ENCODE measurements at places on chromosomes 7 and 10.

- DNase-seq = no peak
These were observed 1.2 kb downstream of the PARP12 start for GRCh38 chr7:140061607-140061930.

- DNase-seq = peak; percentile 30
These were observed 4.8 kb downstream of the DNMBP start for GRCh38 chr10:100004805-100005510.

GRCh38 chr10:58992830-58993460 lies 183.5 kb upstream of the PHYHIPL start:
- DNase-seq = no peak

- DNase-seq = no peak
These were observed 25.7 kb downstream of the PRKAG2 start for GRCh38 chr7:151851145-151851751.

DNA sequence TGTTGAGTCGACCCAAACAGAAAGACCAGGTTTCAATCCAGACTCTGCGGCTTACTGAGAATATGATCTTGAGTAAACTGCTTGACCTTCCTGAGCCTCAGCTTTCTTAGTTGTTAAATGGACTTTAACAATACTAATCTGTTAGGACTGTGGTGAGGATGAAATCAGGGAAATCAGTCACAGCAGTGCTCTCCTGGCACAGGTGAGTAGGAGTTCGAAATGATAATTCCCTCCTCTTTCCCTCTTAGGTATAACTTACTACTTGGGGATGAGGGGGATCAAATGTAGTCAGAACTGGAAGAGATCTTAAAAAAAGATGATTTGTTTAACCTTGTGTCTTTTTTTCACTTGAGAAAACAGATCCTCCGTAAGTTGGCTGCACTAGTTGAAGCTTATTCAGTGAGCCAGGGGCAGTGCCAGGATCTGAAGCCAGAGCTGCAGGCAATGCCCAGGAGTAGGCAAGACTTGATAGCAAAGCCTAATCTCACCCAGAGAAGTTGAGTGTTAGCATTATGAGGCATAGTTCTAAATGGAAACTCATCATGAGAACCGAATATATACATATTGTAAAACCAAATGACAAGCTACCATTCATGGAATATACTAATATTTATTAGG lies 1.8 kb upstream of the MAGI2 start:
- no peak for DNase-seq

GRCh38 chr10:14617852-14618251 lies 156.8 kb downstream of the FAM107B start:
- peak; percentile 23 for DNase-seq

DNA sequence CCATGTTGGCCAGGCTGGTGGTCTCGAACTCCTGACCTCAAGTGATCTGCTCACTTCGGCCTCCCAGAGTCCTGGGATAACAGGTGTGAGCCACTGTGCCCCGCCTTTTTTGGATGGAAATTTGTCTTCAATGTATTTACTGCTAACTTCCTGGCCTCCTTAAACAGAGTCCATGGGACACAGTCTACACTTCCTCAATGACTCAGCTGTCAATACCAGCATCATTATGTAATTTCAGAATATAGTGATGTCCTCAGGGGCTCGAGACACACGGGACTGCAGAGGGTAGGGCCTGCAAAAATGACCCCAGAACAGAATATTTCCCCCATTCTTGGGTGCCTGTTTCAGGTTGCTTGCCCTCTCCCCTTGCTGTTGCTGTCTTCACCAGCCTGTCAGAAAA lies 31.1 kb downstream of the CAMK2G start:
- peak; percentile 25 for DNase-seq

DNA sequence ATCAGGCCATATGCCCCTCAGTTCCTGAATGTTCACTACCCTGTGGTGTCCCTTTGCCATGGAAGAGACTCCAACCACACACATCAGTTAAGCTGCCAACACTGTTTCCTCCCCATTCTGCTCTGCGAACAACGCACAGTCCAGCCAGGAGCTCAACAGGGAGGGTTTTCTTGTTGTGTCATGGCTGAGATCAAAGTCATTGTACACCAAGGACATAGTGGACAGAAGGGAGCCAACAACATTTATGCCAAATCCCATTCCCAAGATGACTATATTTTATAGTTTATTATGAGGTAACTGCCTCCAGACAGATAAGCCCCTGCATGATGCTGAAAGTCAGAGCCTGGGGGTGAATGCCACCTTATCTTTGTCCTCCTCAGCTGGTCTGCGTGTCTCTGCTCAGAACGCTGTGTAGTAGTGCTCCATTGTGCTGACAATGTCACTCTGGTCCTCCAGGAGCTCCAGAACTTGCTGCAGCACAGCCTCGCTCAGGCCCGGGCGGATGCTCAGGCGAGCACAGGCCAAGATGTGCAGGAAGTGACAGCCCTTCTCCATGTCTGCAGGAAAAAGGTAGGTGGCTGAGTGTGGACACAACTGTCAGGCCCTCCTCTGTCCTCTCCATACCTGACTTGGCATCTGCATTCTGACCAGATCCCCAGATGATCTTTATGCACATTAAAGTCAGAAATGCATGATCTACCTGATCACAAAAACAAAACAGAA lies 27.1 kb upstream of the SH3PXD2A start:
- no peak for DNase-seq

GRCh38 chr7:151425670-151426440 lies 14.1 kb downstream of the CRYGN start:
- peak; percentile 43 for DNase-seq

DNA sequence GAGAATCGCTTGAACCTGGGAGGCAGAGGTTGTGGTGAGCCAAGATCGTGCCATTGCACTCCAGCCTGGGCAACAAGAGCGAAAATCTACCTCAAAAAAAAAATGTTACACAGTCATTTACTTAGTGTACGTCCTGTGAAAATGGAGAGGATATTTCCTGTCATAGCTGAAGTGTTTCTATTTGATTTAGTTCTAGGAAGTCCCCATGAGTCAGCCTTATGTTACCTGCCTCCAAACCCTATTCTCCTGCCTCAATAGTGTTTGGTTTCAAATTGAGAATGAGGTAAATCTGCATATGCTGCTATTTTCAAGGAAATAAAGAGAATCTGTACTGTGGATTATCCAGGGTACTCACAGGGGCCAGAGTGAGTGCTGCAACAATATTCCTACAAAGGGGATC lies 1284.5 kb upstream of the AUTS2 start:
- DNase-seq = no peak

GRCh38 chr7:84277628-84278224 lies 83.1 kb upstream of the SEMA3A start:
- DNase-seq = no peak

DNA sequence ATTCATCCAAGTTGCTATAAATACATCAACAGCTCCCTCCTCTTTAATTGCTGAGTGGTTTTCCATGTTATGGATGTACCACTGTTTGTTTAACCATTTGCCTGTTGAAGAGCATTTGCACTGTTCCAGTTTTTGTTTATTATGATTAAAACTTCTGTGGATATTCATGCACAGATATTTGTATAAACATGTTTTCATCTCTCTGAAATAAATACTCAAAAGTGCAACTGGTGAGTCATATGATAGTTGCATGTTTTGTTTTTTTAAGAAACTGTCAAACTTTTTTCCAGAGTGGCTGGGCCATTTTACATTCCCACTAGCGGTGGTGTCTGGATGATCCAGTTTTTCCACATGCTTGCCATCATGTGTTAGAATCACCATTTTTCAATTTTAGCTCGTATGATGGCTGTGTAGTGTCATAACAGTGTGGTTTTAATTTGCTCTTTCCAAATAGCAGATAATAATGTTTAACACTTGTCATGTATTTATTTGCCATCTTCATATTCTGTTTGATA lies 33.6 kb downstream of the MEOX2 start:
- DNase-seq = peak; percentile 28

DNA sequence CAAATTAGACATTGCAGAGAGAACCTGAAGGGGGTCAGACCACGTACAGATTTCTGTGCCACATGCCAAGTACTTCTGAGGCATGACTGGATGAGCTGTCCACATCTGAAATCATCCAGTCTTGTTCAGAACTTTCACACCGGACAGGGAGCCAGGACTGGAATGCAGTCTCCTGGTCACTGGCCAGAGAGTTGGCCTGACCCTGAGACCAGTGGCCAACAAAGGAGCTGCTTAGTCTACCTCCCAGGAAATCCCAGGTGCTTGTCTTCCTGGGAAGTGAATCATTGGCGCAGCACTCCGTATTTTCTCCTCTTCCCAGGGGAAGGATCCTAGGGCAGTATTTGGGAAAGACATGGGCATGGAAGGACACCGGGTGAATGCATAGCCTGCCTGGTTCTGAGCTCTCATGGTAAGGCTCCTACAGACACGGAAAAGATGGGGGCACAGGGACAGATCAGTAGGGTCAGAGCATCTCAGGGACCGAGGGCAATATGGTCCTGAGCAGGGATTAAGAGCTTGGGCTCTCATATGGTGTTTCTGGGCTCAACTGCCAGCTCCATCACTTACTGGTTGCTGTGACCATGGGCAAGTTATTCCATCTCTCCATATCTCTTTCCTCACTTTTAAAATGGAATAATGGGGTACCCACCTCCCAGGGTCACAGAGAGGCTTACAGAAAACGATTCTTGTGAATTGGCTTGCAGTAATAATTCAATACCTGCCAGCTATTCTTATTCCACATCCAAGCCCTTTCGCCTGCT lies 1.3 kb upstream of the SCD start:
- DNase-seq = peak; percentile 22

Measured in fibroblast of skin of back (primary cell).